ENCODE measurements at places on chromosomes 1 and 21.

- no peak for DNase-seq
Observed at GRCh38 chr1:203028067-203028783, 1.9 kb downstream of the PPFIA4 start.

- DNase-seq, result no peak
Observed at GRCh38 chr1:108053270-108054013, 88.5 kb upstream of the VAV3 start.

GRCh38 chr21:15483138-15483780 lies 246.5 kb upstream of the USP25 start:
- peak; percentile 60 for DNase-seq

DNA sequence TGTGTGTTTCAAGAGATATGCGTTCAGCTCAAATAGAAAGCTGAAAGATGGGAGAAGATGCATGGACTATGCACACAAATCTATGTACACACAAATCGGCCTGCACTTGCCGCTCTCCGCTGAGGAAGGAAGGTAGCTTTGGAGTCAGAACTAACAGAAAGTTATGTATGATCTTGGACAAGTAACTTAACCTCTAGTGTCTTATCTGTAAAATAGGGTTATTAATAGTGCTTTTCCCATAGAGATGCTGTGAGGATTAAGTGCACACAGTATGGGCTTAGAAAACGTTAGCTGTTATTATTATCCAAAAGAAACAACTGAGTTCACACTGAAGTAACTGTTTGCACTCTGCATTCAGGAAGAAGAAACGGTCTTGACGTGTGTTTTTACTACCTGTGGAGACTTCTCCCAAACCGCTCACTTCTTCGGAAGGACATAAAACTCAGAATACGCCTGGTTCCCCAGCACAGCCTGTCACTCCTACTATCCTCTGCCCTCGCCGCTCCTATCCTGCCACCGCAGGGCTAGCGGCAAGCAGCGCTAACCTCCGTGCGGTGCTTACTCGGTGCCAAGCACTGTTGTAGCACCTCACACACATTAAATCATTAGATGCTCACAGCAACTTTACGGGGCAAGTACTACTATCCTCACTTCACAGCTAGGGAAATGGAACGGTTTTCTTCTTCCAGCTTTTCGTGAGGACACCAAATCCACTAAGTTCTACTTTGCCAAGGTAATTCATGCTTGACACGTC lies 1.3 kb downstream of the TGFBR3 start:
- no peak for DNase-seq

DNA sequence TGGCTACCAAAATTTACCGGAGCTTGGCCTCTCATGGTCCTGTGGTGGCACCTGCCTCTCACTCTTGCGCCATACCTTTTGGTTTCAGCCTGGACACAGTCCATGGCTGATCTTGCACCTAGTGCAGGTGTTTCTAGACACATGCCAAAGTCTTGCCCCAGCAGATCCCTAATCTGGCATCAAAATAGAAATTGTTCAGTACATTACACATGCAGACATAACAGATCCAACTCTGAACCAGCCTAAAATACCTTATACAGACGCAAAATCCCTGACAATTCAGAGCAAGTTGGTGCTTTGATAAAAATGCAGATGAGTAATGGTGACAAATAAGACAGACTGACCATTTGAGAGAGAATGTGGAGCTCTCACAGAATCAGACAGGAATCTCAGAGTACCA lies 44.1 kb downstream of the NGF start:
- no peak for DNase-seq

DNA sequence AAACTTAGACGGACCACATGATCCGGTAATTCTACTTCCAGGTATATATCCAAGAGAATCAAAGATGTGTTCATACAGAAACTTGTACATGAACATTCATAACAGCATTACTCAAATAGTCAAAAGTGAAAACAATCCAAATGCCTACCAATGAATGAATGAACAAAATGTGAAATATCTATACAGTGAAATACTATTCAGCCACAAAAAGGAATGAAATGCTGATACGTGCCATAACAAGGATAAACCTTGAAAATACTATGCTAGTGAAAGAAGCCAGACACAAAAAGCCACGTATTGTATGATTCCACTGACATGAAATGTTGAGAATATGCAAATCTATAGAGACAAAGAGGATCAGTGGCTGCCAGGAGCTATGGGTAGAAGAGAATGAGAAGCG lies 18.3 kb downstream of the TARBP1 start:
- no peak for DNase-seq

DNA sequence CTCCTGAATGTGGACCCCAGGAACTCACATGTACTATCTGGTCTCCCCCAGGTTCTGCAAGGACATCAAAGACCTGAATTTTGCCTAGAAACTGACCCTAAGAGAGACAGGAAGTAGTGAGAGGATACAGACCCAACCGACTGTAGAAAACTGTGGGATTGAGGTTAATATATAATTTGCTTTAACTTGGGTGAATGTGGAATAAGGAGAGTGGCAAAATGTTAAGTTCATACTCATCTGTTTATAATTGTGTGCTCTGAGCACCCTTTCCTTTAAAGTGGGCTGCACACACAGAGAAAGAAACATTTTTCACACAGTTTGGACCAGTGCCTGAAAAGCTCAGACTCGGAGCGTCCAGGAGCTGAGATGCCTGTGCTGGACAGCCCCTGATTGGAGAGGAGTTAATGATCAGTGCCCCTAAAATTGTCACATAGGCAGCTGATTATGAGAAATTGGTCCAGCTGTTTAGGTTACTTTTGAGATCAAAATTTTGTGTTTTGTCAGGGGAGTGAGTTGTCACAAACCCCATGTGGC lies 37.2 kb downstream of the ROR1 start:
- no peak for DNase-seq

DNA sequence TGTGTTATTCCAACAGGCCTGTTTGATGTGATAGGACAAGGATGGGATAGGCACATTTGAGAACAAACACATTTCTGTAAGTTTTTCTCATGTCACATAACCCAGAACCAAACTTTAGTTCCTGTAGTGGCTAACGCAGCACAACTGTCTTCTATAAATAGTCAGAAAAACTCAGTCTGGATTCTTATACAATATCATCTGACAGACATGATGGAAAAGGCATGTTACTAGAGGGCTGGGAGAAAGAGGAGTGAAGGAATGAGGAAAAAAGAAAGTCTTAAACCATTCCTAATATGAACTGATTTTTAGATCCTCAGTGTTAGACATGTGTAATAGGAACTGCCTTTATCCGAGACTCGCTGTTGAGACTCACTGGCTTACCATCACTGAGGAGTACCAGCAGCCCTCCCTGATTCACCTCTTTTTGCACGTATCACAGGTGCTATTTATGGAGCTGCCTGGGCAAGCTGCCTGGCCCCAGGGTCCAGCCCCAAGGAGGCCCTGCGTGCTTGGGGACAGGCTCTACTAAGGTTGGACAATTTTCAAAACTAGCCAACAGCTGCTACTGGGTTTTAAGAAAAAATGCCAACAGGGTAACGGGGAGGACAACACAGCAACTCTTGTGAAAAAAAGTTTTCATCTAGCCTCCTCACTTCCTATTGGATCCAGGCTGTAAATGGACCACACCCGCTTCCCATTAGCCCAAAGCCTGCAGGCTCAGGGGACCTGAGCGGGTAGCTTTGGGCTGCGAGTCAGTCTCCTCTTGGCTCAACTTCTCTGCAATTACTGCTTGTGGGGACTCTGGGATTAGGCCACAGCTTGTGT lies 30.7 kb upstream of the SERBP1 start:
- DNase-seq, result no peak

DNA sequence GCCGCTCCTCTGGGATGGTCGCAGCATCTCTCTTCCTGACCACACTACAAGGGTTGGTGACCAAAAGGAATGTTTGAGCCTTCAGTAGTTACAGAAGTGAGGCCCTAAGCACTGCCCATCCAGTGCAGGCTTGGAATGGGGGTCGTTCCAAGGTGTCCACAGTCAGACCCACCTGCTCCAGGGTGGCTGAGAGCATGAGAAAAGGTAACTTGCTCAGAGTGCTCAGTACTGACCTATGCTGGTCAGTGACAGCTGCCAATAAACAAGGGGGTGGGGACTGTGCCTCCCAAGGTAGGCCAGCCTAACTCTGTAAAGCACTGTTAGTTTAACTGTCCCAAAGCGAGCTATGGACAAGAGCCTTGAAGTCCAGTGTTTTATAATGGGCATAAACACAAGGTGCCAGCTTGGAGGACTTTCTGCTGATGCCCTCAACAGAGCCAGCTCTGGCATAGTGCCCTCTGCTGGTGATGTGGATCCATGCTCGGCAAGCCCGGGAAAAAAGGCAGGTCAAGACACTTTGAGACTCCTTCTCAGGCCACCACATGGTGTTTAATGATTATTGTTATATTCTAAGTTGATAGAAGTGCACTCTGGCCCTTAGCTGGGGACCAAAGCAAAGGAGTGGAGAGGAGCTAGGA lies 78.1 kb upstream of the DNAH14 start:
- peak; percentile 18 for DNase-seq

DNA sequence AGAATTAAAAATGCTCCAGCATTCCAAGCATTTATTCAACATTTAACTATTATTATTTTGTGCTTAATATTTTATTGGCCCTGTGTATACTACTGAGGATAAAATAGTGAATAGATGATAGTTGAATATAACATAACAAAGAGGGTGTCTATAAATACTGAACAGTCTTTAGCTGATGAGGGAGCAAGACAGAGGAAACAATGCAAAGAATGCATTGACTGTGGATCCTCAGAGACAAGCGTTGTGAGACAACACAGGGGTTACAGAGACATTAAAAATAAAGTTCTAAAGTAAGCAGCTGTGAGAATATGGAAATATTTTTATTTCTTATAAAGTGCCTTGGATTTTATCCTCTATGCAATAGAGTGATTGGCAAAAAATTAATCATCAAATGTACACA lies 1133.1 kb downstream of the PLA2G4A start:
- no peak for DNase-seq

DNA sequence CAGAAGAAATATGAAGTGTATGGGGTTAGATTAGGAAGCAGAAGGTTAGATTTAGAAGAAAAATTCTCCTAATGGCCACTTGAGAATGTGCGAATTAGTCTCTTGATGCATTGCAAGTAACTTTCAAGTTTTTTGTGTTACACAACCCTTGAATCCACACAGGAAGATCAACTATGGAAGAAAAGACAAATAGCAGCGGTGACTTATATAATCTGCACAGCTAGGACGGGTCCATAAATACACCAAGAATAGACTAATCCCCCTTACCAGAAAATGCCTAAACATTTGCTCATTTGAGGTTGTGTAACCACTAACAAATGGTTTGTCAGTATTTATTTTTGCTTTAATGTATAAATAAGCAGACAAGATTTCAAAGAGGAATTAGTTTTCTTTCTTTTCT lies 182.6 kb downstream of the TGFB2 start:
- DNase-seq, result no peak

DNA sequence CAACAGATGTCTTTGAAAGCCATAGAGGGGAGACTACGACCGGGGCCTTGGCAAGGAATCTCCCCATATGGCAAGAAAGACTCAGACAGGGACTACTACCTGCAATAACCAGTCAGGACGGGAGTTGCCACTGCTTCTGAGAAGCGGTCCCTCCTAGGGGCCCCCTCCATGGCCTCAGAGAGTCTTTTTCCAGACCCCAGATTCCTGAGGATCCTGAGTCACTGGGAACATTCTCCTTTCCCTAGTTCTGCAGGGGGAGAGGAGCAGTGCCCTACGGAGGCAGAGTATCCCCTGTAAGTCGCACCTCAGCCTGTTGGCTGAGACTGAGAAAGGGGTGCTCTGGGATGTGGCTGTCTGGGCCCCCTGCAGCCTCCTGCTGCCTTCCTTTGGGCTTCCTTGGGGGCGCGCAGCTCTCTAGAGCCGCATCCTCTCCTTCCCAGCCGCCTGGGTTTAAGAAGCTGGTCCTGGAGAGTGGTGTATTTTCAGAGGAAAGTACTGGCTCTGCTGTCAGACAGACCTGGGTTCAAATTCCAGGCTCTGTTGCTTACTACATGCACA lies 7.8 kb downstream of the GLIS1 start:
- DNase-seq, result no peak
